ENCODE measurements at places on chromosomes 4 and X.

DNA sequence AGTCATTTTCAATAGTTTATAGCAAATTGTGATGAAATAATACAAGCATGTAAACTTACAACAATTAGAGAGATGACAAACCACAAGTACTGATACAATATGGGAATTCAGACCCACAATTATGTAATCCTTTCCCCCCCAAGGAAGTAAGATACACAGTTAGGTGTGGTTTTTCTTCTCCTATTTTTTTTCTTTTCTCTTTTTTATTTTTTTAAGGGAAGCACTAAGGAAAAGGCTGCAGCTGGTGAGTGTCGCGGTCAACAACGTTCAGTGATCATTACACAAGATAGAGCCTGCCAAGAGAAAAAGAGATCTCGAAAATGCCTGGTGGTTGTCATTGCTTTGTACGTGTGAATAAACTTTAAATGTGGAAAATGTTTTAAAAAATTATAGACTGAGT, 9.8 kb downstream of the NDNF start:
- no peak for DNase-seq

GRCh38 chr4:104758574-104758973, 263.9 kb upstream of the CXXC4 start:
- DNase-seq: no peak

GRCh38 chrX:65536291-65536690, 1.7 kb upstream of the LAS1L start:
- peak; percentile 71 for DNase-seq

DNA sequence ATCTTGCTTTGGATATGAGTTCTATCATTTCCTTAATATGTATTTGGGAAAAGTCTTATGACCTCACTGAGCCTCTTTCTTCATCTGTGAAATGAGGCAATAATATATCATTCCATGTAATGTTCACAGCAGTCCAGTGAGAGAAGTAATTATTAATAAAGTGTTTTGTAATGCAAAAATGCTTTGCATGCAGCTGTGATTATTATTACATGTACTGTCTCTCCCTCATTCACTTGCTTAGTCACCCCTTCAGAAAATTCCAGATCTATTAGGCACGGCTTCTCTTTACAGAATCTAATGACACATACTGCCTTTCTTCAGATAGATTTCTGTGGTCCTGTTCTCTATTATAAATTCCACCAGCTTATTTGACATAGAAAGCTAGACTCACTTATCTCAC, 53.5 kb upstream of the FGF13 start:
- DNase-seq: peak; percentile 63

- DNase-seq: no peak
Measured at GRCh38 chrX:154056770-154057241, 37.1 kb upstream of the IRAK1 start.

GRCh38 chr4:142648378-142648777, 197.7 kb downstream of the INPP4B start:
- no peak for DNase-seq

DNA sequence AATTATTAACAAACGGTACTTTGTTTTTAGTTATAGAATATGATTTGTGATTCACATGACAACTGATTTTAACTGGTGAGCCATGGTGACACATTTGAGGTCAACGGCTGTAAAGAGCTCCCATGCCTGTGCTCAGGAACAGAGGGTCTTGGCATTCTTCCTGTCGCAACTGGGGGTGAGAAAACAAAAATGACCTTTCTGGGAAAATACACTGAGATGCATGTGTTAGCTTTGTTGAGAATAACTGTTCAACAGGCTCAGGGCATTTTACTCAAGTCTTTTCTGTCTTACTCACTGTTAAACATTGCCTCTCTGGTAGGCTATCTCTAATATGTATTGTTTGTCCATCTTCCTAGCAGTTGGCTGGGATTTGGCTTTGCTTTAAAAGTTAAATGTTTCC, 57.1 kb upstream of the HPGD start:
- DNase-seq: no peak

DNA sequence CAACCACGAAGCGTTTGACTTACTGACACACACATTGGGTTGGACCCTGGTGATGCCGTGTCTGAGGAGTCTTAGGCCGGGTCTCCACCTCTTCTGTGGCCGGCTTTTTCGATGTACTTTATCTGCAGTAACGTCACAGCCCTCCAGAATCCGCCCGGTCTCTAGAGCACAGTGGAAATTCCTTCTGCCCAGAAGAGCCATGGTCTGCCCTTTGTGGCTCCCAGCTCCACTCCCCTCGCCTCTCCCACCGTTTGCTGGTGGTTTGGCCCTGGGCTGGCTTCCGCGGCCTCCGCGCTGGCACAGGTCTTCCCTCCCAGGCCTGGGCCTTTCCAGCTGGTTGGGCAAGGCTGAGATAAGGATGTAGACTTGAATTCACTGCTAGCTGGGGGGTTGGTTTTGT, 4.3 kb downstream of the MAEA start:
- peak; percentile 32 for DNase-seq

DNA sequence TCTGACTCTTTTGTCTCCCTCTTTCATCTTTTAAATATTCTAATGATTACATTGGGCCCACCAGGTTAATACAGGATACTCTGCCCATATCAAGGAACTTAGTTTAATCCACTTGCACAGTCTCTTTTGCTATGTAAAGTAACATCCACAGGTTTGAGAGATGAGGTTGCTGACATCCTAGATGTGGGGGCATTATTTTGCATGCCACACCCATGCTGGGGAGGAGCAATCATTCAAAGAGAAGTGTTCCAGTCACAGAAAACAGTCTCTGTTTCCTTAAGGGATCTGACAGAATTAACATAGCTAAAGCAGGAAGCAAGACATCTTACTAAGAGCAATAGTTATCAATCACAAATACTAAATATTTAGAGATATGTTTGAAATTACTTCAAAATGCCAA, 11.5 kb upstream of the TRAM1L1 start:
- DNase-seq: no peak

- peak; percentile 48 for DNase-seq
Measured at GRCh38 chr4:146342600-146343192, 128.4 kb downstream of the REELD1 start.

DNA sequence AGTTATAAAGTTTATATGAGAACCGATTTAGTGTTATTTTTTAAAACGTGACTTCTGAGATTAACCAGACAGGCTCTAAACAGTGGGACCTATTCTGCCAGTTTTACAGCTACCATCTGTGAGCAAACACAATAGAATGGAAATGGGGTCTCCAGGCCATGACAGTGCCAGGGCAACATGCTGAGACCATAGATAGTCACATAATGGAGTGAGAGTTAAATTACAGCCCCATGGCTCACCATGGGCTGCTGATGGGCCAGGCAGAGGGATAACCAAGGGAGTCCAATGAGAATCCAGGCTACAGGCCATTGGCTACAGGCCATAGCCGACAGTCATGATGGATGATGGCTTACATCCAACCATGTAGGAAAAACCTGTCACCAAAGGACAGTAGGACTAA, 183.5 kb upstream of the NDP start:
- no peak for DNase-seq

DNA sequence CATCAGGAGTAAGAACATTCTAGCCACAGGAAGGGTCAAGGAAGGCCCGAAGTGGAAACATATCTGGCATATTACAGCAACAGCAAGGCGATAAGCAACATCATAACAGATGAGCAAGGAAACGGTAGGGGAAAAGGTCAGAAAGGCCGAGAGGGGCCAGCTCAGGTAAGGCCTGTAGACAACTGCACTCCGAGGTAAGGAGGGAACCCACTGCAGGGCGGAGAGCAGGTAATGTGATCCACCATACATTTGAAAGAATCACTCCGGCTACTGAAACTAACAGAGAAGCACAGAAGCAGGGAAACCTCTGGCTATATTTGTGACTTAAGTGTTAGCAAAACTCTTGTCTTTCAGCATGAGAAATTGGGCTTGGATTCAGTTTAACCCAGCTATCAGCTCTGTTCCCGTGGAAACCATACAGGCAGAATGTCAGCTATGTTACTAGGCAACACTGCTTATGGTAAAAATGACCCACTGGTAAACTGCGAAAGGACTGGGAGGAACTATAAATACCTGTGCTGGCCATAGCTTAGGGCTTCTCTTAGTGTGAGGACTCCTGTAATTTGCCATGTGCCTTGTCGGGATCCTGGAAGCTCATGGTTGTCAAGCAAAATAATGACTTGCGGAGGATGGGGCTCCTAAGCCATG, 31.0 kb downstream of the FRYL start:
- no peak for DNase-seq

DNA sequence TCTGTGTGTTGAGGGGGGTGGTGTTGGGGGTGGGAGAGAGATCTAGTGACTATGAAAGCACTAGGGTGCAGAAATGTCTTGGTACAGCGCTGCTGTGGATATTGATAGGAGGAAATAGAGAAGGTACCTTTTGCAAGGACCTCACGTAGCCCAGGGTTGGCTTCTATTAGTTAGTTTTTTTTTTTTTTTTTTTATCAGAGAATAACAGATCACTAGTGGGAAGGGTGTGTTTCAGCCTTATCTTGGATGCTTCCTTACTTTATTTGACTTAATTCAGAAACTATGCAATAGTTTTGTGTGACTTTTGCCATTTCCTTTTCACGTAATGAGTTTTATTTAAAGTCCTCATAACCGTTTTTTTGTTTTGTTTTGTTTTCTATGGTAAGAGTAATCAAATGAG, 16.4 kb upstream of the PGRMC2 start:
- no peak for DNase-seq

DNA sequence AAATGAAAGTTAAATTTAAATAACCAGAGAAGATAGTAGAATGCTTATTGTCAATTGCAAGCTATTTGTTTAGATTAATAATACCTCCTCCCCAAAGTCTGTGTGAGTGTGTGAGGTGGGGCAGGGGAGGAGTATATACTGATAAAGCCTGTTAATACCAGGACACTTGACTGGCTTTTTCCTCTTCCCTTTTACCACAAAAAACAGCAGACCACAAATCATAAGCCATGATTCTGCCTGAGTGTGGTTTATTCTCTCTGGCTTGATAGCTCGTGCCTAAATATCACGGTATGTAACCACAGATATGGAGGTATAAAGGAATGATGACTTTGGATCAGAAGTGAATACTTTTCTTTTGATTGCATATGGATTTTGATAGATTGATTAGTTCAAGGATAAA, 21.9 kb upstream of the SCRG1 start:
- peak; percentile 40 for DNase-seq

DNA sequence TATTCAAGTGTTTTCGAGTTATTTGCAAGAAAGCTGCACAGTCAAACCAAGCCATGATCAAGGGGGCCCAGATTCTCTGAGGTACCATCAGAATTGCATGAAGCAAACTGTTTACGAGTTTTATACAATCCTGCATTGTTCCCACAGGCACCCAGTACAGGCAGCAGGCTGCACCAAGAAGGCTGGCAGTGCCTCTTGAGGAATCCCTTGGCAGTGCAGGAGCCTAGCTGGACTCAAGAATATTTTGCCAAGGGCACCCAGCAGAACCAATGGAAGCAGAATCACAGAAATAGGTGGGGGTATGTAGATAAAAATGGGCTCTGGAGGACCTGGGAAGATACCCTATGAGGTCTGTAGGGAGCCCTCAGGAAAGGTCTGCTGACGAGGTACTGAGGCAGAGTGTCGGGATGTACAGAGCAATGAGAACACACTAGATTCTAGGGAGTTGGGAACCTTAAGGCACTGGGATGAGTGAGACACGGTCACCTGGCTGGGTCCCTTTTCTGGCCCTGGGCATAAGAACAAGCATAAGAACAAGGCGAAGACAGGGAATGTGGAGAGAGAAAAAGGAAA, 2.5 kb upstream of the PLP1 start:
- peak; percentile 46 for DNase-seq

- no peak for DNase-seq
Measured at GRCh38 chrX:150429594-150429993, 66.5 kb downstream of the MAMLD1 start.

GRCh38 chr4:90889171-90889570, 762.0 kb downstream of the CCSER1 start:
- no peak for DNase-seq

DNA sequence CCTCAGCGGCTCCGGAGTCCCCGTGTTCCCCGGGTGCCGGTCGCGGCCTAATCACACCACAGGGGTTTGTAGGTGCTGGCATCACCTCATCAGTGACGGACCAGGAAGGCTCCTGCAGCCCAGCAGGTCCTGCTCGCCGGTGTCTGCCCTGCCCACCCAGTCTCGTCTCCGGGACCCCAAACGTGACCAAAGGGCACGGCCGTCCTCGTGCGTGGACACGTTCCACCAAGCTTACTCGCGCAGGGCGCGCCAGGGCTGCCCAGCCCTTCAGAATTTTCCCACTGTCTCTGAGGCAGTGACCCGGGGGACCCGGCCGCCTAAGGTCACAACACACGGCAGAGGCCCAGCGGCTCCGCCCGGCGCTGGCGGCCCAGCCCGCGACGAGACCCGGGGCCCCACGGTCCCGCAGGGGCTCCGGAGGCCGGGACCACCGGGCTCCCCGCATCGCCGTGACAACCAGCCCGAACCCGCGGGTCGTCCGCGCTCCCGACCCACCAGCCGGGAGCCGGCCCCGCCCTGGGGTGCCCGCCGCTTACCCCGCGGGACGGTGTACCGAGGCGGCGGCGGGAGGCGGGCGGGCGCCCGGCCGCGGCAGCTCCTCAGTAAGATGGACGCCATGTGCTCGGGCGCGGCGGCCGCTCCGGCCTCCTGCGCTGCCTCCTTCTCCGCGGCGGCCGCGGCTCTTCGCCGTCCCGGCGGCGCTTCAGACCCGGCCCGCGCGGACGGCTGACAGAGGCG, 454 bp downstream of the LETM1 start:
- DNase-seq: peak; percentile 26

DNA sequence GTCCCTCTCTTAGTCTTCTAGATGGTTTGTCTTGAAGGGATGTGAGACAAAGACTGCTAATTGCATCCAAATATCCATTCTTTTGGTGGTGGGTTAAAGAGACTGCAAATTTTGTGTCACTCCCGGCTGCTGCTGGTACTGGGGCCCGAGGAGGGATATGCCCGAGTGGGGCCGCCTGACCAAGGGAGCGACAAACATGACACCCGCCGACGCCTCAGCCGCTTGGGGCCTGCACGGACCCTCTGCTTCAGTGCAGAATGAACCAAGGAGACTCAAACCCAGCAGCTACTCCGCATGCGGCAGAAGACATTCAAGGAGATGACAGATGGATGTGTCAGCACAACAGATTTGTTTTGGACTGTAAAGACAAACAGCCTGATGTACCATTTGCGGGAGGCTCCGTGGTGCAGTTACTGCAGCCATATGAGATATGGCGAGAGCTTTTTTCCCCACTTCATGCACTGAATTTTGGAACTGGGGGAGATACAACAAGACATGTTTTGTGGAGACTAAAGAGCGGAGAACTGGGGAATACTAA, 13.6 kb upstream of the ARX start:
- no peak for DNase-seq

GRCh38 chr4:30716681-30717207, 3.4 kb upstream of the PCDH7 start:
- peak; percentile 25 for DNase-seq

- DNase-seq: no peak
Measured at GRCh38 chr4:101334963-101335572, 12.3 kb downstream of the PPP3CA start.

DNA sequence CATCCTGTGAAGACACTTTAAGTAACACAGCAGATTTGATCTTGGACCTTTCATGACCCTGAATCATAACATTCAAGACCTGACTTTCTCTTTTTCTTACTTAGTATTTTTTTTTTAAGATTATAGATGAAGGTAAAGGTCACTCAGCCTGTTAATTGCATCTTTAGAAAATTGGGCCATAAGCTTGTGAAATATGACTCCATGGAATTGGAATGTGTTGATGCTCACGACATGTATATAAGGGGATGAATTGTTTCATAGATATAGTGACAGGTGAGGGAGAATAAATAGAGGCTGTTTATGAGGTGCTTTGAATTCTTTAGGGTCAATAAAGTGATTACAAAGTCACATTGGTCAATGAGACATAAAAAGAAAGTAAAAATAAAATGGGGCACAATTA, 27.7 kb upstream of the HS3ST1 start:
- no peak for DNase-seq

GRCh38 chr4:186581421-186581820, 26.1 kb upstream of the MTNR1A start:
- no peak for DNase-seq

Measured in myocyte (in vitro differentiated cells).